Stimulated activated CD4-positive, alpha-beta T cell treated with anti-CD3 and anti-CD28 coated beads, TNF-alpha, amount 100 ng/mL, for 4 hours (primary cell): ENCODE measurements at places on chromosomes 3 and 15.

DNA sequence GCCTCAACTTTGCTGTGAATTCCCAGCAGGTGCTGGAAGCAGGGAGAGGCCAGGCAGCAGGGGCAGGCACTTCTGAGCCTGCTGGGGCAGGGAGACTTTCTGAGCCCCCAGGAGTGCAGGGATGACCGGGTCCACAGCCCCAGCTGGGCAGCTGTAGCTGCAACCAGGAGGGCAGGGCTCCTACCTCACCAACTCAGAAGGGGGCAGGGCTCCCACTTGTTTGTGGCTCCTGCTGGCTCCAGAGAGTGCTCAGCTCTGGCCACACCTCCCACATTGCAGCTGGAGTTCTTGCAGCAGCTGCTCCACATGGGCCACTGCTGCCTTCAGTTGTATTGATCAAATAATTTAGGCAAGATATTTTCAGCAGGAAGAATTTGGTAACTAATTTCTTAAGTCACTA is 812.3 kb downstream of the NSUN3 start:
- no peak for DNase-seq

DNA sequence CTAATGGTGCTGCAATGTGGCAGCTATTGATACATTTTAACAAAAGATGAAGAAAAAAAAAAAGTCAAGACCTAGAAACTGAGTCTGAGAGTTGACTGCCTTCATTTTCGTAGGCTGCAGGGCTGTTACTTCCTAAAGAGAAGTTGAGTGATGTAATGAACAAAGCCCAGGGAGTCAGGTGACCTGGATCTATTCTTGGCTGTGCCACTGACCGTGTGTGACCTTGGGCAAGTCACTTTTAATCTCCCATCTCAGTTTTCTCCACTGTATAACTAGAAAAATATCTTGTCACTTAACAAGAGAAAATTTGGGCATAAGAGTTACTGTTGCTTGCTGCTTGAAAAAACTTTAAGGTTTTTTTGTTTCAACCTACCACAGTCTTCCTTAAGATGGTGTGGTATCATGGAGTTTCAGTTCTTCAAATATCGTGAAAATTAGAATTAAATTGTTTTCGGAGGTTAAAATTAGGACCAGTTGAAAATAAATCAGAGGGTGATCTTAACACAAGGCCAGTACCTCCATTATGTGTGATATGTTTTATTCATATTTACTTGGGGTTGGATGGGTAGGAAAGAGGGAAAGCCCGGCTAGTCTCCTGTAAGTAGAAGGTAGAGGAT is 5.8 kb downstream of the FMN1 start:
- DNase-seq = no peak

- DNase-seq = no peak
These were observed 124.2 kb downstream of the GHSR start for GRCh38 chr3:172323894-172324610.

GRCh38 chr3:53083521-53083920 is 37.6 kb upstream of the SFMBT1 start:
- DNase-seq = no peak

DNA sequence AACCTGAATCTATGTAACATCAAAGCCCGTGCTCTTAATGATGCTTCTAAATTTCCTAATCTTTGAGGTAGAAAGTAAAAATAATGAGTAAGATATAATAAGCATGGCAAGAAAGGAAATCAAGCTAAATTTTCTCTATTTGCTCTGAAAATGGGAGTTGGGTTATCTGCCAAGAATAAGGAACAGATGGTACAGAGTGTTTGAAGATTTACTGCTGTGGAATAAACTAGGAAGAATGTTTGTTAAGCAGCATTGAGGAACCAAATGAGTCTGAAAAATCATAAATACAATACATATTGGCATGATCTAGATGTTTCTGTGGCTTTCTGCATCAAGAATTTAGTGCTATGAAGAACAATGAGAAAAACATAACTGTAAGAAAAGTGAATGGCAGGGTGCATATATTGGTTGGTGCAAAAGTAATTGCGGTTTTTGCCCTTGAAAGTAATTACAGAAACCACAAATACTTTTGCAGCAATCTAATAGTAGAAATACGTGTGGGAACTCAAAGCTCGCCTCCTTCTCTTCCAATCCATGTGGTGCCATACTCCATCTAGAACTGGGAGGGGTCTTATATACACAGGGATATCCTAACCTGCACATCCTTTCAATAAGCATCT is 87.6 kb downstream of the SUCNR1 start:
- no peak for DNase-seq

GRCh38 chr15:69459066-69459465 is 6.4 kb downstream of the RPLP1 start:
- DNase-seq = no peak

- DNase-seq = no peak
These were observed 99.1 kb downstream of the NSMCE3 start for GRCh38 chr15:29170521-29170920.

GRCh38 chr3:149527531-149528339 is 53.2 kb downstream of the TM4SF4 start:
- no peak for DNase-seq

- no peak for DNase-seq
These were observed 18.1 kb upstream of the SLC41A3 start for GRCh38 chr3:126102011-126102410.

DNA sequence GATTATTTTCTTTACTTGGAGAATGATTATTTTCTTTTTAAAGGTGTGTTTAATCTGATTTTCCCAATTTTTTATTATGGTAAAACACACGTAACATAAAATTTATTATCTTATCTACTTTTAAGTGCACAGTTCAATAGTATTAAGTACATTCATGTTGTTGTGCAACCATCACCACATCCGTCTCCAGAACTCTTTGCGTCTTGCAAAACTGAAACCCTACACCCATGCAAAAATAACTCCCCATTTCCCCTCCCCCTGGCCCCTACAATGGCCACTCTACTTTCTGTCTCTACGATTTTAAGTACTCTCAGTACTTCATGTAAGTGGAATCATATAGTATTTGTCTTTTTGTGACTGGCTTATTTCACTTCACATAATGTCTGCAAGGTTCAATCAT is 230.7 kb downstream of the SATB1 start:
- no peak for DNase-seq

GRCh38 chr3:5709714-5710113 is 522.2 kb downstream of the EDEM1 start:
- no peak for DNase-seq

DNA sequence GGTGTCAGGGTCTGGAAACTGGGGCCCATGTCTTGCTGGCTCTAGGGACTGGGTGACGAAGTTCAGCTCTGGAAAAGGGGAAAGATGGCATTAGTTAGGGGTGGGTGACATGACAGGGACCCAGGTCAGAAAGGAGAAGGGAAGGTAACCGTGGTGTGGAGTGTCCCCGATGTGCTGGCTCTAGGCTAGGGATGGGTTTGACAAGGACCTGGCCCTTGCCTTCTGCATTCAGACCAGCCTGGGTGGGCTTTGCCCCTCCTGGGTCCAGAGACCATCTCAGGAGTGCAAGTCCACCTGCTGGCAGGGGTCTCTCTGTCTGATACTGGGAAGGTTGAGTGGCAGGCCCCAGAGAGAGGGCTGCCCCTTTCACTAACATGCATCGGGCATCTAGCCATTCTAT is 28.7 kb upstream of the ATP2B2 start:
- DNase-seq = no peak

GRCh38 chr15:29835301-29835700 is 13.0 kb upstream of the TJP1 start:
- DNase-seq = no peak

GRCh38 chr3:149224736-149225594 is 3.3 kb upstream of the CP start:
- DNase-seq = no peak

DNA sequence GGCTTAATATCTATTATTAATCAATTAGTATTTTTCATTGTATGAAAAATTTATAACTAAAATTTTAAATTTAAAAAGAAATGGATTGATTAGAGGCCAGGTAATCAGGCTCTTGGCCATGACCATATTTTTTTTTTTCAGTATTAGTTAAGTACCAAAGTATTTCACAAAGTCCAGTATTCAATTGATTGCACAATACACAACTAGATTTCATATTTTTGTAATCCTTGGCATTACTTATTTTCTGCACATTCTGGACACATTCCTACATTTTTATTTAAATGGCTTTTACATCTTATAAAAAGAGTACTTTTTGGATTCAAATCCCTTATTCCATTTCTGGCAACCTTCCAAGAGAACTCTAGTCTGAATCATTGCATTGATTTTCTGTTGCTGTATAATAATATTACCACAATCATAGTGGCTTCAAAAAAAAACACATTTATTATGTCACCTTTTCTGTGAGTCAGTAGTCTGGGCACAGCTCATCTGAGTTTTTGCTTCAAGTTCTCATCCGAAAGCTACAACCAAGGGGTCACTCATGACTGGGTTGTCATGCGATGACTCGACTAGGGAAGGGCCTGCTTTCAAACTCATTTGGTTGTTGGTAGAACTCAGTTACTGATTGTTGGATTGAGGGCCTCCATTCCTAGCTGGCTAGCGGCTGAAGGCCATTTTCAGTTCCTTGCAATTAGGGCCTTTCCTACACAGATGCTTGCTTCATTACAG is 90.7 kb downstream of the CNTN6 start:
- DNase-seq = no peak

GRCh38 chr3:174973465-174973864 is 114.3 kb downstream of the NAALADL2 start:
- no peak for DNase-seq

- no peak for DNase-seq
These were observed 156.9 kb downstream of the SOX2 start for GRCh38 chr3:181868576-181869082.

- DNase-seq = no peak
These were observed 23.8 kb upstream of the FGF12 start for GRCh38 chr3:192751148-192751547.

- no peak for DNase-seq
These were observed 41.1 kb downstream of the NGRN start for GRCh38 chr15:90306560-90306959.

GRCh38 chr15:100394736-100395440 is 53.1 kb upstream of the ADAMTS17 start:
- no peak for DNase-seq

DNA sequence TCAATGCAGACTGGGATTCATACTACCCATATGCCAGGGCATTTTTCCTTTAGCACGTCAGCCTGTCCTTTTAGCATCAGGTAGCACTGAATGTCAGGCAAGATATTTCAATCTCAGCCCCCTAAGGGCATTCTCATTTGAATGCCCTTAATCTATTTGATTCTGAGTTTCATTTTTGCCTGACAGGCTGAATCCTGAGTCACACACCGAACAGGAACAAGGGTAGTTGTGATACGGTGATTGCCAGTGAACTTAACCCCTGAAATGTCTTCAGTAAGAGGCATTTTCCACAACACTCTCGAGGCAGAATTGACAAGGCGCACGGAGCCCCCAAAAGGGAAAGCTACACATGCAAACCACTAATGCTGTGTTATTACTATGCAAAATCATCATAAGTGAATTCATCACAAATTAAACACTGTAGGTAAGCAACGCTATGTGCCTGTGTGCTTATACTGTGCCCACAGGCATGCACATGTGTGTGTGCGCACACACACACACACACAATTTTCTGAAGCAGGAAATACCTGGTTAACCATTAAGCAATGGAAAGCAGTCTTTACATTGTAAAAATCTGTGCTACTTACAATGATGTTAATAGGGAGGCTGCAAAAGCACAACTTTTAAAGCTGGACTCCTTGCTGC is 130.4 kb downstream of the ZNF385D start:
- no peak for DNase-seq

- no peak for DNase-seq
These were observed 36.3 kb downstream of the CHDH start for GRCh38 chr3:53809764-53810400.

GRCh38 chr15:29859973-29860715 is 37.9 kb upstream of the TJP1 start:
- no peak for DNase-seq

- no peak for DNase-seq
These were observed 97.1 kb upstream of the SNRPA1 start for GRCh38 chr15:101391981-101392640.

GRCh38 chr15:68425428-68426060 is 6.4 kb downstream of the ITGA11 start:
- no peak for DNase-seq

DNA sequence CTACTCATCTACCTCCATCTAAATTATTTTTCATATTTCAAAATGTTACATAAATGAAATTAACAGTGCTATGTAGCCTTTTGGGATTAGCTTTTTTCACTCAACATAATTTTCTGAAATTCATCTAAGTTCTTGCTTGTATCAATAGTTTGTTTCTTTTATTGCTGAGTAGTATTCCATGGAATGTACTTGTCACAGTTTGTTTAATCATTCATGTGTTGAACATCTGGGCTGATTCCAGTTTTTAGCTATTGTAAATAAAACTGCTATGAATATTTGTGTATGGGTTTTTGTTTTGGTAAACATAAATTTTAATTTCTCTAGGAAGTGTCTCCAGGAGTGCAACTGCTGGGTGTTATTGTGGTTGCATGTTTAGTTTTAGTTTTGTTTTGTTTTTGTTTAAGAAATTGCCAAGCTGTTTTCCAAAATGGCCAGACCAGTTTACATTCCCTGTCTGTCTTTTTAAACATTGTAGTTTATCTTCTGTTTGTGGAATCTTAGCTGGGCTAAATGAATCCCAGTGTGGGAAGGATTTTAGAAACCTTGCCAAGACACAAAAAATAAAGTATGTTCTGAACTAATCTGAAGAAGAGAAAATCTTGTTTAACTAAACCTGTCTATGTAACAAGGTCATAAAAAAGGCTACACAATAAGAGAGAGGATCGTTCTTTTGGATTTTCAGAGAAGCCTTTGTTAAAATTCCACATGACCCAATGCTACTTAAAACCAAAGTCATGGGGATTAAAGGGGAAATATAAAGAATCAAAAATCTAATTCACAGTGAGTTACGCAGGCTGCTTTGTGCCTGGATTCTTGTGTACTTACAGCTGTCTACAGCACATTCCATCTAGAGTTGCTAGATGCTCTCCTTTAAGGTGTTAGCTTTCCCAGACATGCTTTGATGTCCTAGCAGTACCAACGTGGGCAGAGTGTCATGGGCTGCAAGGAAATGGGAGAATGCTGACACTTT is 129.2 kb upstream of the SUCLG2 start:
- no peak for DNase-seq
